Activated CD4-positive, alpha-beta memory T cell treated with anti-CD3 and anti-CD28 coated beads for 36 hours (primary cell): ENCODE measurements at places on chromosomes 4 and X. TPM values are rescaled to one million over a fixed set of nuclear protein-coding genes. Genes with fewer than 3 reads are reported as not detected.
A peak's percentile ranks its signal among the peaks of the same experiment; 100 is the strongest.

DNA sequence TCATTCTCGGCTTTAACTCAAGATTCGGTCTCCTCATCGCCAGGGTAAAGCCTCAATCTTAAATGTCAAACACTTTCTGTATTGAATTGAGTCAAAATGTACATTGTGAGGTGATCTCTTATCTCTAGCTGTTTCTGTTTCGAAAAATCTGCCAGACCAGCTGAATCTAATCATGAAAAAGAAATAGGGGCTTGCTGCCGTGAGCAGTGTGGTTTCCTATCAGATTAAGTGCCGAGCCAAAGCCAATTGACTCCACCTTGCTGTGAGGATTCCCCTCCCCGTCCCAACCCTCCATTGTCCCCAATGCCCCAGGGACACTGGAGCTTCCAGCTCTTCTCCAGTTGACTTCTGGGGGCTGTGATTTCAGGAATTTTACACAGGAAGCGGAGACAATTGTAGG is 12.5 kb upstream of the CRLF2 start:
- H3K27me3 ChIP-seq = no peaks in the 10 kb centered on the region
- H3K36me3 ChIP-seq = peaks cover 5% of the 10 kb centered on the region
- no peak overlapping the region for H3K4me3 ChIP-seq

- no peaks in the 10 kb centered on the region for H3K4me1 ChIP-seq
- H3K27me3 ChIP-seq = no peaks in the 10 kb centered on the region
- H3K4me3 ChIP-seq = no peak overlapping the region
- no peak overlapping the region for H3K27ac ChIP-seq
- no peak for DNase-seq
Measured at GRCh38 chrX:28888416-28888815, 301.2 kb downstream of the IL1RAPL1 start.

The CXXC4 gene
- total RNA-seq = not detected

GRCh38 chrX:13090339-13091110 is 46.1 kb upstream of the FAM9C start:
- no peaks in the 10 kb centered on the region for H3K36me3 ChIP-seq
- H3K27me3 ChIP-seq = no peaks in the 10 kb centered on the region
- H3K4me3 ChIP-seq = peak overlapping the region; percentile 63
- DNase-seq = peak; percentile 25

The SPANXC gene
- not detected for total RNA-seq
